EL (cell line): ENCODE measurements at places on chromosomes 6 and 20.
A peak's percentile ranks its signal among the peaks of the same experiment; 100 is the strongest.

DNA sequence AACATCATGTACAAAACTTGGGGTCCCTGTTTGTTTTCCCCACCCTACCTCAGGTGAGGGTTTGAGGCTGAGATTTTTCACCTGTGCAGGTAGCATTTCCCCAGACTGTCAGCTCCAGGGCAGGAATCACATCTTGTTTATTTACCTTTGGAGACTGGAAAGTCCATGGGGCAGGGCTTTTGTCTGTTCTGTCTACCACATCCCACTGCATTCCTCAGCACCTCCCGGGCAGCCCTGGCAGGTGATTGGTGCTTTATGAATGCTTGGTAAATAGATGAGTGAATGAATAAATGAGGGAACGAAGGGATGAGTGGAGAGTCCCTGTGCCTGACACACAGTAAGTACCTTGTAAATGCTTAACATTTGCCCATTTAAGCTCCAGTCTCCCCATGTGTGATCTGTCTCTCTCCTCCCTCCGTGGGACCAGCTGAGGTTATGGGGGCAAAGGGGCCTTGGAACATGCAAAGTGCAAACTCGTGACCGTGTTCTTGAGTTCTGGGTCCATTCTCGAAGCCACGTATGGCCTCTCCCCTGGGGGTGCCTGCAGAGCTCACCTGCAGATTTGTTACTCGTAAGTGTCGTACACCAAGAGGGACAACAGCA lies 69.7 kb upstream of the PMEPA1 start:
- no peak for DNase-seq

DNA sequence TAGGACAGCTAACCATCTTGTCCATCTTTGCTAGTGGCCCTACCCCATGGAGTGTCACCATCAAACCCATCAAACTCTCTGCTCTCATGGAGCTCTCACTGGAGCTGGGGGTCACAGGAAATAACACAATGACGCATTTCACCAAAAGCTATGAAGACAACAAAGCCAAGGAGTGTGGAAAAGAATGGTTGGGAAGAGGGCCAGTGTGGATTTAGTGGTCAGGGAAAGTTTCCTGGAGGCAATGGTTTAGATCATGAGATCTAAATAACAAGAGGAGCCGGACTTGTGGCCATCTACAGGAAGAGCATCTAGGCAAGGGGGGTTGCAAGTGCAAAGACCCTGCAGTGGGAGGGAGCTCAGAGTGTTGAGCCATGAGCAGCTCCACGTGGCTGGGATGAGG lies 189.5 kb downstream of the BMP7 start:
- peak; percentile 68 for DNase-seq

DNA sequence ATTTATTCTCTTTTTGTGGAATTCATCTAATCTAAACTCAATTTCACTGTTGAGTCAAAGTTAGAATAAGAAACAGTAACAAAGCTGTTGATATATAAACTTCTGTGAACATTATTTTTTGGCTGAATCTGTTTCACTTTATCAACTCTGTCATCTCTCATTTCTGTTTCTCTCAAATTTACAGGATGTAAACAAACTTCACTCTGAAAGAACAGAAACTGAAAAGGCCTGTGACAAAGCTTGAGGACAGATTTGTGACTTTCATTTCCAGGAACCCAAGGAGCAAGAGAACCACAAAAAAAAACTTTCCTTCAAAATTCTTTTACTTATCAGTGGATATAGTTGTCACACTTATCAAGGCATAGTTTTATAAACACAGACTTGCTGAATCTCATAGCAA lies 447.9 kb upstream of the OPRM1 start:
- DNase-seq = no peak

- DNase-seq = no peak
Measured at GRCh38 chr6:133786016-133786415, 102.9 kb upstream of the TCF21 start.

DNA sequence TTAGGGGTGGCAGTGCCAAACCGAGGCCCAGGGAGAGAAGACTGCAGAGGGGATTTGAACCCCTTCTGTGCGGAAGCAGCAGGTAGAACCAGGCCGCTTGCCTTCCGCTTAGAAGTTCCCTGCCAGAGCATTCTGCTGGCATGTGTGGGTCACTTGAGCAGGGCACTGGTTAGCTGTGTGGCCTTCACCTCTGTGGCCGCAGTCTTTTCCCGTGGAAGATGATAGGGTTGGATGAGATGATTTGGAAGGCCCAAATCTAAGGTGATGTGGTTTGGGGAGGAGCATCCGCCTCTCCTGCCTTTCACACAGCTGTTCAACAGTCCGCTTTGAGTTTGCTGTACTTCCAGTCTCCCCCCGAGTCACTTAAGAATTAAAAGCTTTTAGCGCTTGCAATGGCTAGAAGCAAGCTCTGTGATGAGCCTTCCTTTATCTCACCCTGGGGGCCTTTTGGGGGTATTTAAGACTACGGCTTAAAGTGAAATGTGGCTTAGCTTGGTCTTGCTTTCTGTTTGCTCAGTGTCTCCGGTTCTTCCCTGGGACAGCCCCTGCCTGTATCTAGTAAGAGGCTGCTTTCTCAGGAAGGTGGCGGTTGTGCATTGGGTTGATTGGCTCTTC lies 743 bp downstream of the CMTR1 start:
- DNase-seq = peak; percentile 42

DNA sequence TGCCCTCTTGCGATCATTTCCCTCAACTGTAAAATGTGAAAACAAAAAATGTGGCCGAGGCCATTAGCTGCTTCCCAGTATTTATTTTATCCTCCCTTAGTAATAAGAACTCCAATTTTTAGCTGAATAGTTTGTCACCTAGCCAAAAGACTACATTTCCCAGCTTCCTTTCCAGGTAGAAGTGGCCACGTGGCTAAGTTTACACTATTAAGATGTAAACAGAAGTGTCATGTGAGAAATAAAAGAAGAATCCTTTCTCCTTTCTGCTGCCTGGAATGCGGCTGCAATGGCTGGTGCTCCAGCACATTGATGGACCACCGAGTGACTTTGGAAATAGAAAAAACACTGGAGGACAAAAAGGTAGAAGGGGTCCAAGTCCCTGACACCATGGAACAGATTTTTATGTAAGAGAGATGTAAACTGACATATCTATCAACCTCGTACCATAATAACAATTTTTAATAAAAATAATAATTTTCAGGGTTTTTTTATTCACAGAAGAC lies 268.8 kb downstream of the PKHD1 start:
- DNase-seq = no peak

- DNase-seq = no peak
Measured at GRCh38 chr20:51418137-51418529, 124.4 kb downstream of the NFATC2 start.

DNA sequence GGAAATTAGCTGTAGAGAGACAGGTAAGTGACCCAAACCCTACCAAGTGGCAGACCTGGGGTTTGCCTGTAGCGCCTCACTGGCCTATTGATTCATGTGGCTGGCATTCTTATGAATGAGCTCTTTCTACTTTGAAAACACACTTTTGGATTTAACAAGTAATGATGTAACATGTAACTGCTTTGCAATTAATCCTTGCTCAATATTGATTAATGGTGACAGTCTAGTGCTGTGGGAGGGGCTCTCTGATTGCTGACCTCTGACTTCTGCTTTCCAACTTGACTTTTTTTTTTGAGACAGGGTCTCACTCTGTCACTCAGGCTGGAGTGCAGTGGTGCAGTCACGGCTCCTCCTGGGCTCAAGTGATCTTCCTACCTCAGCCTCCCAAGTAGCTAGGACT lies 82.7 kb downstream of the TIAM2 start:
- no peak for DNase-seq

- DNase-seq = no peak
Measured at GRCh38 chr6:53526000-53526399, 18.9 kb downstream of the GCLC start.

DNA sequence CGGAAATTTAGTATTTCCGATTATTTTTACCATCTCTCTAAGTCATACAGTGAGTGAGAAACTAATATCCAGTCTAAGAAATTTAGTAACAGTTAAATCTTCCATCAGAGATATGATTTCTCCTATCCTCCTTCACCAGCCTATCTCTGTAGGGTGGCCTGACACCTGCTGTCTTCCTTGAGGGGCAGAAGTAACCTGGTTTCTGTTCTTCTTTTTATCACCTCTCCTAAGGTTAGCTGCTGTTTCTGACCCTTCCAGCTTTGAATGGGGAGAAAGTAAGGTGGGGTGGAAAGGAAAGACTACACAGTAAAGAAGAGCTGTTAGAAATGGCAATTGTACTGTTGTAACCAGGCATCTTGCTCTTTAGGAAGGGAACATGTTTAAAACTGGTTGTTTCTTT lies 447.7 kb downstream of the PHF3 start:
- no peak for DNase-seq

- DNase-seq = peak; percentile 68
Measured at GRCh38 chr6:43334466-43335095, 26.0 kb upstream of the CRIP3 start.

- no peak for DNase-seq
Measured at GRCh38 chr6:52074155-52074554, 13.3 kb downstream of the PKHD1 start.

DNA sequence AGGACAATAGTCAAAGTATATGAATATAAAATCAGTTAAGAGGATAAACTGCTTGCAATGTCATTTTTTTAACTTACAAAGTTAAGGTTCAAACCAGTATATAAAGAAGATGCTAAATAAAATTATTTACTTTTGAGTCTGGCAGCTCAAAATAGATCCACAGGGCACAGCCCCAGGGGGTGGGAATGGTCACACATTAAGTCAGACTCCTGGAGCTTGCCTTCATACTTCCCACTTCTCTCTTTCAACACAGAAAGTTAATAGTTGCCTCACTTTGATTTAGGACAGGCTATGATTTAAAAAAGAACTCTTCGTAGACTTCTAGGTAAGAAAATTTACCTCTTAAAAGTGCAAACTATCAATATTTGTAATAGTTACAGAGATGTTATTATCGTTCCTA lies 158.3 kb upstream of the RUNX2 start:
- no peak for DNase-seq

- no peak for DNase-seq
Measured at GRCh38 chr6:157455731-157456523, 74.9 kb downstream of the ZDHHC14 start.

DNA sequence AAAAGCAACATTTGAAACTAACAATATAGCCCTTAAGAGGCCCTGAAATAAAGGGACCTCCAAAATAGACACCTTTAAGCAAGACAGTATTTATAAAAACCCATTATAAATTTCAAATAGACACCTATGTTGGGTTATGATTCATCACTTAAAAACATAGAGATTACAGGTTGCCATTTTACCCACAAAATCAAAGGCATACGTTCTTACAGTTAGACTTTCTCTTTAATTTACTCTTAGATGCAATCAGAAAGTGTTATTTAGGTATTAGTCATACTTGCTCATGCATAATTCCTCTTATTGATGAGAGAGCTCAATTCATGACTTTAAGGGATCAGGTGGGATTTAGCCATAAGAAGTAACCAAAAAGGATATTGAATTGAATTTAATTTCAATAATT lies 51.5 kb upstream of the TMEM200A start:
- no peak for DNase-seq

DNA sequence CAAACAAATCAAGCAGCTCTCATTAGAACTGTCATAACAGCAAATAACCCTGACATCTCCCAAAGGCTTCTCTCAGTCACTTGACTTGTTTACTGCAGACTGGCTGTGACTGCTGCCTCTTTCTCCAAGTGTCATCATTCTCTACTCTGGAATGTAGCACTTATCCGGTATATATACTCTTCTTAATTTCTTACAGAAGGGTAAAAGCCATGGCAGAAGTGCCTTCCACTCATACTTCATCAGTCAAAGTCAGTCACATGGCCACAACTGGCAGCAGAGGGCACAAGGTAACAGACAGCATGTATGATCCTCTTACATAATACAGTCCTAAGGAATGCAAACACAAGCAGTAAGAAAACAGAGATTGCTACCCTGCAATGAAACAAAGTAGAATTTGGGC lies 9.3 kb downstream of the NAPB start:
- peak; percentile 23 for DNase-seq

DNA sequence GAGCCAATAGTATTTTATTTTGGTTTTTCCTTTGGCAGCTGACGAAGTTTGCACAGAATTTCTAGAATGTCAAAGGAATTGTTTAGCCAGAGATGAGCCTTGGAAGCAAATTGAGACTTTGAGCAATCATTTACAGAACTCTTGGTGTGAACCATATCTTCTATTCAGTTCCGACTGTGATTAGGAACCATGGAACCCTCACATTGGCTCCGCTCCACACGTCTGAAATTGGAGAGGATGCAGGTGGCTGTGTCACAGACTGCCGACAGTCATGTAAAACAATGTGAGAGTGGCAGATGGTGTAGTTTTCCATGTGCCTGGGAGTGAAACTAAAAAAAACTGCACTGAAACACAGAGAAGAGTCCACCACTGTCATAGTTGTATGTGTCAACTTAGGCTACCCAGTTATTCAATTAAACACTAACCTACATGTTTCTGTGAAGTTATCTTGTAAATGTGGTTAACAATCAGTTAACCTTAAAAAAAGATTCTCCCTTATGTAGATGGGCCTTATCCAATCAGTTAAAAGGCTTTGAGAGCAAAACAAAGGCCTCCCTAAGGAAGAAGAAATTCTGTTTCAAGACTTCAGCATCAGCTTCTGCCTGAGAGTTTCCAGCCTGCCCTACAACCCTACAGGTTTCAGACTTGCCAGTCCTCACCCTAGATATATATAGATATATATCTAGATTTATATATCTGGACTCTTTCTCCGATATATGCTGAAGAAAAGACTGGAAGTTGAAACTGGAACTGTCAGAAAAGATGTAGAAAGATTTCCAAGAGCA lies 3.3 kb upstream of the HMGN4 start:
- DNase-seq = no peak

DNA sequence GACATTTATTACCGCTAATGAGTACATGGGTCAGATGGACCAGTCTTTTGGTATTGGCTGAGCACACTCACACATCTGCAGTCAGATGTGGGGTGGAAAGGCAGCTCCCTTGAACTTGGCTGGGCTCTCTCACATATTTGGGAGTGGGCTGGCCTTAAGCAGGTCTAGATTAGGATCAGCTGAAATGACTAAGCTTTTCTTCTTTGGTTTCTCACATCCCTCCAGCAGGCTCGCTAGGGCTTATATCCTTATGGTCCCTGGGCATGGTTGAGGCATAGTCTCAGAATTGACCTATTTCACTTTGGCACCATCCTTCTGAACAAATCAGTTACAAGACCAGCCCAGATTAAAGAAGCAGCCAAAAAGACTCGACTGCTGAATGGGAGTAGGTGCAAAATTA lies 14.4 kb upstream of the PLCB1 start:
- no peak for DNase-seq

DNA sequence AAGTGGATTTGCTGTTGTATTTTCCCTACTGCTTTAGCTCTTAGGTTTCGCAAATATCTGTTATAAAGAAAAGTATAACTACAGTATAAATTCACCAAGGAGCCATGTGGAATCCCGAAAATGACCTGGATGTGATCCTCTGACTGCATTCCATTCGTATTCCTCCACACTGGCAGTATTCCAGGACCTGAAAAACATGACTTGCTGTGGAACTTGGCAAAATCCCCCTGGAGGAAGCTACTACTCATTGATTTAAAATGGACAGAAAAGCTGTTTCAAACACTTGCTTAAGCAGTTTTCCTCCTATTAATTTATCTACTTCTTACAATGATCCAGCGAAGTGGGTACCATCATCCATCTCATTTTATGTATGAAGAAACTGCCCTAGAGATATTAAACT lies 13.3 kb upstream of the ENPP5 start:
- DNase-seq = peak; percentile 83

GRCh38 chr6:97100696-97101095 lies 176.2 kb downstream of the KLHL32 start:
- DNase-seq = no peak

GRCh38 chr6:165894171-165894825 lies 231.3 kb upstream of the PDE10A start:
- DNase-seq = no peak

GRCh38 chr6:49606721-49607390 lies 29.8 kb downstream of the RHAG start:
- DNase-seq = peak; percentile 74
